ENCODE measurements at places on chromosomes 4 and X.

DNA sequence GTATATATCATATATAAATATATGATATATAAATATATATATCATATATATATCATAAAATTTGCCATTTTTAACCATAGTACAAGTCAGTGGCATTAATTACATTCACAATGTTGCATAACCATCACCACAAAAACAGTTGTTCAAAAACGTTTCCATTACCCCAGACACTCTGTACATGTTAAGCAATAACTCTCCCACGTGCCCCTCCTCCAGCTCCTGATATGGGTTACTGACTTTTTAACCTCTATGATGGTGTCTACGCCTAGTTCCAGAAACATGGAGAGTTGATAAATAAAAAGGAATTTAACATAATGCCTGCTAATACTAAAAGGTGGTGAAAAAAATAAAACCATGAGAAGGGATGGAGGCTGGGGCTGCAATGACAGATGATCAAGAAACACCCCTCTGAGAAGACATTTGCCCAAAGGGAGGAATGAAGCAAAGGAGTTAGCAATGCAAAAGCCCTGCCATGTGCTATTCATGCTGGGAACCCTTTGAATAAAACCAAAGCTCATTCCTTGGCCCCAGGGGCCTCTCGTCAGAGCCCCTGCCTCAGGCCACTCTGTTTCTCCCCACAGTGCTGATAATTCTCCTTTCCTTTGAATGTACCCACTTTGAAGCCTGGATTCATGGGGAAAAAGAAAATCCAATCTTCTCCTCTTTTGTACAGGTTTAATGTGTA lies 144.3 kb downstream of the NWD2 start:
- DNase-seq: no peak

- DNase-seq: no peak
Observed at GRCh38 chr4:78767350-78767749, 8.8 kb upstream of the BMP2K start.

DNA sequence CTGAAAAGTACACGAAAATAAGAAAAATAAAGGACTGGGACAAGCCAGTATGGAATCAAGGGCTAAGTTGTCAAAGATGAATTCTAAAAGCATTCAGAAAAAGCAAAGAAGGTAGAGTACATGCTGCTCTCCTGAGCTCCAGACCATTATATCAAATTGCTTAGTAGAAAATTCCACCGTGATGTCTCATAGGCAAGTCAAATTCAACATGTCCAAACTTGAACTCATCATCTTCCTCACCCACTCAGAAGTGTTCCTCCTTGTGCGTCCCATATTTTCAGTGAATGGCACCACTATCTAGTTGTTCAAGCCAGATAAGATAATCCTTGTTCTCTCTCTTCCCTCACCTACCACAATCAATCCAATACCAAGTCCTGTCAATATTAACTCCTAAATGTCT lies 37.5 kb upstream of the IL13RA2 start:
- DNase-seq: no peak

DNA sequence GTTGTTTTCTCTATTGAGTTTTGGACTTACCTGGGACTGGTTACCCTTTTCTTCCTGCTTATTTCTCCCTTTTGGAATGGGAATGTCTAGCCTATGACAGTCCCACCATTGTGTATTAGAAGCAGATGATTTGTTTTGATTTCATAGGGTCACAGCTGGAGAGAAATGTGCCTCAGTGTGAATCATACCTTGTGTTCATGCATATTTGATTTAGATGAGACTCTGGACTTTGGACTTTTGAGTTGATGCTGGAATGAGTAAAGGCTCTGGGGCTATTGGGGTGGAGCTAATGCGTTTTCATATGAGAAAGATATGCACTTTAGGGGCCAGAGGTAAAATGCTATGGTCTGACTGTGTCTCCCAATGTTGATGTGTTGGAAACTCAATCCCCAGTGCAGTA lies 30.5 kb upstream of the TEX13C start:
- no peak for DNase-seq

- no peak for DNase-seq
Observed at GRCh38 chr4:147054228-147054872, 108.7 kb upstream of the TTC29 start.
